ENCODE measurements at places on chromosomes 7 and 10.

DNA sequence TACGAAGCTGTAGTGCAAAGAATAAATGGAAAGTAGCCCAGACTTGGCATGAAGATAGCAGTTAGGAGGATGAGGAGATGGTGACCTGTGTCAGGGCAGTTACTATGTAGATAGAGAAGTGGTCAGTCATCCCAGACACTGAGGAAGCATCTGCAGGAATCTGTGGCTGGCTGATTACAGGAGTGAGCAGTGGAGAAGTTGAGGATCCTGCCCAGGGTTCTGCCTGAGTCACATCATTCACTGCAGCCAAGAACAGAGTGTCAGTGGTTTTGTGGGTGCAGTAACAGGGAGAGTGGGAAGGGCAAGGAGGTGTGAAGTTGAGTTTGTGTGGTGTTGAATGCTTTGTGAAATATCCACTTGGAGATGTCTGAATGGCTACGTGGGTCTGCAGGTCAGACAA is 676.4 kb upstream of the NRP1 start:
- no peak for DNase-seq

DNA sequence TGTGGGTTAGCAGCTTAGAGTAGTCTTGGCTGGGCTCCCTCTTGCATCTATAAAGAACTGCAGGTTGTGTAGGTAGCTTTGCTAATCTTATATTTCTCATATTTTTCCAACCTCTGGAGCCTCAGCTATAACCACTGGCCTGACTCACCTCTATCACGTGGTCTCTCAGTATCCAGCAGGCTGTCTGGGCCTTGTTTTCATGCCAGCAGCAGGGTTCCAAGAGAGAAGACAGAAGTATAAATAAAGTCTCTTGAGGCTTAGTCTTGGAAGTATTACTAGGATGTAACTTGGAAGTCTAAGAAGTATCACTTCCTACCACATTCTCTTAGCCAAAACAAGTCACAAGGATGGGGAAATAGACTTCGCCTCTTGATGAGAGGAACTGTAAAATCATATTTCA is 73.3 kb downstream of the WIPF3 start:
- no peak for DNase-seq

- no peak for DNase-seq
These were observed 133.1 kb downstream of the WDR11 start for GRCh38 chr10:120984221-120984620.

DNA sequence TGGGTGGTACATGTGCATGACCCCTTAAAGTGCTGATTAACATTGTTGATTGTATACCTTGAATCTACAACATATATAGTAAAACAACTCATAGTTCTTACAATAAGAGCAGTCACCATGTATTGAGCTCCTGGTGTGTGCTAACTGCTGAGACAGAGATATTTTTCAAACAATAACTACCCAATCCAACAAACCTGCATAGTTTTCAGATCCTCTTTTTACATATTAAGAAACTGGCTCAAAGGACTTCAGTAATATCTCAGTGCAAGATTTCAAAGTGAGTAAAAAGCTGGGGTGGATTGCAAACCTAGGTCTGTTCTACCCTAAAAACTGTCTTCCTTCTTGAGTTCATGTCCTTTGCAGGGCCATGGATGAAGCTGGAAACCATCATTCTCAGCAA is 272.2 kb downstream of the SNX13 start:
- no peak for DNase-seq

GRCh38 chr7:138513344-138513871 is 53.3 kb downstream of the TRIM24 start:
- DNase-seq, result no peak

- DNase-seq, result no peak
These were observed 43.6 kb downstream of the CNNM1 start for GRCh38 chr10:99372546-99373271.

- no peak for DNase-seq
These were observed 509.7 kb upstream of the AKR1E2 start for GRCh38 chr10:4316161-4316810.

DNA sequence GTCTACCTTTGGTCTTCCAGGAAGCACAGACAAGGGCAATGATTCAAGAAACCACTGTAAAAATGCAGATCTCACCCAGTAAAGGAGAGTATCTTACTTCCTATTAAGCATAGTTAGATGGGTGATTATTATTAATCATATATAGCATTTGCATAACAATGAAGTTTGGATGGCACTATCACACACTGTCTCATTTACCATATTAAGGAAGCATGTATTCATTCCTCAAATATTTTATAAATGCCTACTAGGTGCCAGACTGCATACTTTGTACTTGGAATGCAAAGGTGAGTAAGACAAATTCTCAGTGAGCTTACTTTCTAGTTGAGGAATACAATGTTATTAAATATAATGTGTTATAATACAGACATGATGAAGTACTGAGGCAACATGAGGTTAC is 53.9 kb upstream of the SKAP2 start:
- DNase-seq, result no peak

DNA sequence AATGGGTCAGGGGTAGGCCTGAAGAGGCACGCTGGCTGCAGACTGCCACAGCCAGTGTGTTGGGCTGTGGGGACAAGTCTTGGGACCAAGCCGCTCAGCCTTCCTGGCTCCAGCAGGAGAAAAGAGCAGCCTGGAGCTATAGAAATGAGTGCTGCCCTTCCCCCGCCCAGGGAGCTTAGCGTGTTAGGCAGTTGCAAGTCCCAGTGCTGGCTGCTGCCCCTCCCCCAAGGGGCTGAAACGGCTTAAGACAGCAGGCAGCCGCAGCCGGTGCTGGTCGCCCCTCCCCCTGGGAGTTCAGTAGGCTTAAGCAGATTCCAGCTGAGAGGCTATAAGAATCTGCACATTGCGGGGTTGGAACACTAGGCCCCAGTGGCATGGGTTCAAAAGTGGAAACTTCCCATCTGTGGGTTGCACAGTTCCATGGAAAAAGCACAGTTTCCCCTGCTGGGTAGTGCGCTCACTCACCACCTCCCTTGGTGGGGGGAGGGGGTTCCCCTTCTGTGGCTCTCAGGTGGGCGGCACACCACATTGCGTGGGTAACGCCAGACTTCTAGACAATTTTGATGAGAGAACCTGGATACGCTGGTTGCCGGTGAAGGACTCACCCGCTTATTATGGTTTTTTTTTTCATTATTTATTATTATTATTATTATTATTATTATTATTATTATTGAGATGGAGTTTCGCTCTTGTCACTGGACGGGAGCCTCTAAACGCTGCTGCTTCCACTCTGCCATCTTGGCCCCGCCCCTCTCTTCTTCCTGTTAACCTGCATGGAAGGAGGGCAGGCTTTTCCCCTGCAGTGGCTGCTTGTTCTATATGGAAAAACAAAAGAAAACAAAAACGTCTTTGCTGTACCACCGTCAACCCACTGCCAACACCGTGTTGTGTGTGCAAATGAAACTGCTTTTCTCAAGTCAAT is 151.1 kb downstream of the CXCL12 start:
- no peak for DNase-seq

DNA sequence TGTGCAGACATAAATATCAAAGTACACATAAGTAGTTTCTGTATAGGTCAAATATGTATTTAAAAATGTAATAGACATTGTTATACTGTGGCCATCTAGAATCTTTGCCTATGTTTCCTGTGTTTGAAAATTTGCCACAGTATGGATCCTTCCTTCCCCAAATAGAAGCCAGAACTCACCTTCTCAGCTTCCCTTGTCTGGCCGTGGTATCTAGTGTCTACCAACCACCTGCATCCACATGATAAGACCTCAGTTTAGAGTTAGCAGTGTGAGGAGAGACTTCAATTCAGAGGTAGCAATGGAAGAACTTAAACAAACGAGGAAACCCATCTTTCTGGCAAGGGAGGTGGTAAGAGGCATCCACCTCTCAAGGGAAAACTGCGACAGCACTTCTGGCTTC is 4.9 kb downstream of the TRDMT1 start:
- DNase-seq, result no peak

DNA sequence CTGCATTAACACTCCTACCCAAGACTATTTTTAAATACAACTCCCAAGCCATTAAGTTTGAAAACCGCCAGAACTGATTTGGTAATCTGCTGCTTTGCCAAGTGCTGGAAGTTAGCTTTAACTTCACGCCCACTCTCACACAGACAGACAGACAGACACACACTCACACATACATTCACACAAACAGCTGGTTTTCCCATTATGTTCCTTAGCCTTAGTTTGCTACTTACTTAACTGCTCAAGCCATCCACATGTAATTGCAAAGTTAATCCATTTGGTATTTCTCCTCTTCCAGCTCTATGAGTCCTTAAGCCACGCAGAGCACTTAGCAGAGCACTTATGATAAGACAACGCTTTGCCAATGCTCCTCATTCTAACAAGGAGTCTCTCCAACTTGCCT is 8.3 kb downstream of the COBL start:
- no peak for DNase-seq

DNA sequence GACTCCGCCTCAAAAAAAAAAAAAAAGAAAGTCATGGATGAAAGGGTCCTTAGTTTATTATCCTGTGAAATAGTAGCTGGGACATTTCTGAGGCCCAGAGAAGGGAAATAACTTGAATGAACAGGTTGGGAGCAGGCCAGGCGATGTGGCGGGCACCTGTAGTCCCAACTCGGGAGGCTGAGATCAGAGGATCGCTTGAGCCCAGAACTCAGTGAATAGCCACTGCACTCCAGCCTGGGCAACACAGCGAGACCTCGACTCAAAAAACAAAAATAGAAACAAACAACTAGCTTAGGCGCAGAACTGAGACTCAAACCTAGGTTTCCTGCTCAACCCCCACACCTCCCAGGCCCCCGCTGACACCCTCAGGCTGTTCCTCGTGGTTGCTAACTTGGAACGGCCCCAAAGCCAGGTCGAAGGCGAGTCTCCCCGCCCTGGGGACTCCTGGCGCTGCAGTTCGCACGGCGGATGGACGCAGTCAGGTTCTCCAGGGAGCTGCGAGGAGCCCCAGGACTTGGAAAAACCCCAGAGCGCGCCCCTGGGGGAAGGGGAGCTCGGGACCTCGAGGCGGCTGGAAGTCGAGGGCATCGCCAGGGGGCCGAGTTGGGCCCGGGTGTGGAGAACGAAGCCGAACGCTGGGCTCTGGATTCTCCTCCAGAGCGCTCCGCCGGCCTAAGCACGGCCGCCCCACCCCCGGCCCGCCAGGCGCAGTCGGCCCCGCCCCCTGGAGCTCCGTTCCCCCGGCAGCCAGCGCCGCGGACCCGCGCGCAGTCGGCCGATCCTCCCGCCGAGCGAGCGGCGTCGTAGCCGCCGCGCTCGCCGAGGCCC is at the start of gene STOX1:
Gene STOX1 (plus strand): TSS at position 768 of the 828 bp plus-strand sequence. CDS start 93 bp downstream, outside the sequence.
- DNase-seq, result peak; percentile 69

DNA sequence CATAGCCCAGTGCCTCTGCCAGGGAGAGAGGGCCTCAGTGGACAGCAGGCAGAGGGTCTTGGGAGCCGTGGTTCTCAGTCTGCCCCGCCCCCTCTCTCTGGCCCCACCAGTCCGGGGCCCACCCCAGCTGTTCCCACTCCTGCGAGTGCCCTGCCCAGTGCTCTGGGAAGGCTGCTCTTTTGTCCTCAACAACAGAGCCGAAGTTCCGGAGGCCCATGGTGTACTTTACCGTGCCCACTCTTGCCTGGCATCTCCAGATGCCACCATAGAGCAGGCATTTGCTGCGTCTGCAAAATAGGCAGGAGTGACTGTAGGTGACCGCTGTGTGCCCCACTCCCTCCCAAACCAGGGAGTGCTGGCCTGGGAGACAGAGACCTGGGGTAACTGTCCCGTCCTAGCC is 29.3 kb upstream of the PCBD1 start:
- DNase-seq, result no peak

- DNase-seq, result no peak
These were observed 217.2 kb upstream of the MKLN1 start for GRCh38 chr7:131110297-131111080.

DNA sequence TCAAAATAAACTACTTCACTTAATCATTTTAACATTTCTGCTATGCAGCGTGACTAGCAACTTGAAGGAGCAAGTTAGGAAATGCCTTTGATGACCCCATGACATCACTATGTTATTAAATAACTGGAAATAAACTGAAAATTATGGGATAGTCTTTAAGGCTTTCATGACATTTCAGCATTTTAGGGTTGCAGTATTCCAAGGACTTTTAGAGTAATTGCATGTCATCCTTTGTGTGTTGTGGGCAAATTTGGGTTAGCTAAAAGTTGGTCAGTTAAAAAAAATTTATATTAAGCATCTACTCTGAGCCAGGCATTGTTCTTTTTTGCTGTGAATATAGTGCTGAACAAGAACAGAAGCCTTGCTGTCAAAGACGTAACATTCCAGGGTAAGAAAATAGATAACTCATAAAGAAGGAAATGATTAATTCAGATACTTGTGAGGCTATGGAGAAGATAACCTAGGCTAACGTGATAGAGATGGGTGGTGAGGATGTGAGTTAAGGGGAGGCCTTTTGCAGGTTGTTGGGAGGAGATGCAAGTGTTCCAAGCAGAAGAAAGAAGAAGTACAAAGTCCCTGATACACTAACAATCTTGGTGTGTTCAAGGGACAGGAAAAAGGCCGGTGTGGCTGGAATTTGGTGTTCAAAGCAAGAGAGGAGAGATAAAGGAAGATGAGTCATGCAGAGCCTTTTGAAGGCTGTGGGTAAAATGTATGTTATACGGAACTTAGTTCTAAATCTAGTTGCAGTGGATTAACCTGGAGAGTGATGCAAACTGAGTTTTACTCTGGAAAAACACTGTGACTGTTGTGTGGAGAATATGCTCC is 610.2 kb downstream of the AUTS2 start:
- no peak for DNase-seq

DNA sequence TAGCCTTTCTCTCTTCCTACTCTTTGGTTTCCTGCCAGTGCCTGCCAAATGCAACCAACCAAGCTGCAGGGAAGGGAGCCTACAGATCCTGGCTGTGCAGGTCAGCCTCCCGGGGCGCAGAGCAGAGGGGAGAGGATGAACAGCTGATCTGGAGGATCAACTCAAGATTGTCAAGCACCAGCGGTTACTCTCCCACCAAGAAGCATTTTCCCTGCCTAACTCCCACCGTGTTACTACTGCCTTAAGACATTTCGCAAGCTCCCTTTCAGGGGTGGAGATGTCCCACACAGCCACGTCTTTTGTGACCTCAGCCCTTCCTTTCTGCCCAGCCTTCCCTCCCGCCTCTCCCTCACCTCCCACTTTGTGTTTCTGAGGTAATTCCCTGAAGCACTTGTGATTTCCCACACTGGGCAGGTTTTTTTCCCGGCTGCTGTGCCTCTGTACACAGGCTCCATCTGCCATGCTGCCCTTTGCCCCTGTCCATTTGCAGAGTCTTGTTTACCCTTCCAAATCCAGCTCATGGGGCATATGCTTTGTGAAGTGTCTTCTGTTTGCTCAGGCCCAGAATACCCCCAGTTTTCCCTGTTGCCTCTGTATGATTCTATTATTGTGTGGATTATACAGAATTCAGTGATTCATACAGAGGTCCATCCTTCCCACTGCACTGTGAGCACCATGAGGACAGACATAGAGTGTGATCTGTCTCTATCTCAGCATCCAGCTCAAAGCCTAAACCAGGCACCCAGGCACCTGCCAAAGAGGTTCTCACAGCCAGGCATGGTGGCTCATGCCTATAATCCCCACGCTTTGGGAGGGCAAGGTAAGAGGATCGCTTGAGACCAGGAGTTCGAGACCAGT is 40.9 kb upstream of the PAPSS2 start:
- no peak for DNase-seq
